ENCODE measurements at places on chromosomes 2 and 18.

DNA sequence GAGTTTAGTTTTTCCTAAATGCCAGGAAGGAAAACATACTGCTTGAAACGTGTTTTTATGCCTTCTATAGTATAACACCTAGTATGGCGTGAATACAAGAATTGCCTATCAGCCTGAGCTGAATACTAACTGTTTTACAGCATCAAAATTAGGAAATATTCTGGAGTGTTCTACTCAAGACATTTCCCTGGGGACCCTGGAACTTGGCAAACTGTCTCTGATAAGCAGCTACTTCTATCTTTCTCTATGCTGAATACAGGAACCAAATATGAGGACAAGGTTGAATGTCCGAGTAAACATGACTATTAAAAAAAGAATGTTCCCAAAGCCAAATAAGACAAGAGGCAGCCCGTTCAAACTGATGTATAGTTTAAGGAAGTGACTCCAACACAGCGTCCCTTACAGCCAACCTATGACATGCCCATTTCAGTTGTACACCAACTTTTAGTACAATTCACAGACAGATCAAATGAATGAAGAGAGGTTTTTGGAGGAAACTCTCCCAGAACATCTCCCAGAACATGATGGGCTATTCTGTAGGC, 951.3 kb upstream of the ACVR2A start:
- no peak for DNase-seq

DNA sequence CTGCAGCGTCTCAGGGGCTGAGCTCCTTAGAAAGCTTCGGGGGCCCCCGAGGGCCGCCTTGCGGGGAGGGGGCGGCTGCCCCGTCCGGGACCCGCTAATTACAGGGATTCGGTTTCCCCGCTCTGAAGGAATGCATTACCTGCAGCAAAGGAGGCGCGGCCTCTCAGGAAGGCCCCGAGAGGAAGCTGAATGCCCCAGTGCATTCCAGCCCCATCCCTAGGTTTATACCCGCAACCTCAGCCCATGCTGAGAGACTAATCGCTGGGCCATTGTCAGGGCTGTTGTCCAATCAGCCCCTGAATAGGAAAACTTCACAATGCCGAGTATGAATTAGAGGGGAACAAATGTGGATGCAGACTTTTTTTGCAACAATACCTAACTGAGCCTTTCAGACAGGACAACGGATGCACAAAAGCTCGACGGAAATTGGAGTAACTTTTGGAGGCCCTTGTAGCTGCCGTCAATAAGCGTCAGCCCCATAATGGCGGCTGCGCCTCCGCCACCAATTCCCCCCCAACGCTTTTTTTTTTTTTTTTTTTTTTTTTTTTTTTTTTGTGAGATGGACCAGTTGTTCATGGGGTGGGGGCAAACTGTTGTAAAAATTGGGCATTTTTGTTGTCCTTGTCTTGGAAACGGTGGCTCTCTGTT, 138.6 kb upstream of the SIX3 start:
- DNase-seq: no peak

GRCh38 chr2:216339456-216340279, 32.6 kb downstream of the MARCHF4 start:
- DNase-seq: no peak

DNA sequence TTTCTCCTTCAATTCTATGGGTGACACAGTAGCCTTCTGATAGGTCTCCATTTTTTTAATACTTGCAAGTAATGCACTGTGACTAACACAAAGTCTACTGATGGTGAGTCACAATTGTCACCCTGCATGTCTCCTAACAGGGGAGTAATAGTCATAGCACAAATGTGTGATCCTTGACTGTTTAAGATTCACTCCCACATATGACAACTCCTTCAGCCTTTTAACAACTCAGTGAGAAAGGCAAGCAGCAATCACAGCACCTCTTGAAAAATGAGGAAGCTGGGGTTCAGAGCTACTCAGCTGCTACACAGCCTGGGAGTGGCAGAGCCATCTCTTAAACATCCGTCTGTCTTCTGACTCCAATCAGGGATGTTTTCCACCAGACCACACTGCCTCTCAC, 63.8 kb downstream of the EHD3 start:
- DNase-seq: no peak

GRCh38 chr2:30778611-30779010, 28.6 kb downstream of the CAPN13 start:
- DNase-seq: no peak

- DNase-seq: no peak
Measured at GRCh38 chr2:68767996-68768395, 33.4 kb downstream of the ARHGAP25 start.
